ENCODE measurements at places on chromosomes 6 and 20.

DNA sequence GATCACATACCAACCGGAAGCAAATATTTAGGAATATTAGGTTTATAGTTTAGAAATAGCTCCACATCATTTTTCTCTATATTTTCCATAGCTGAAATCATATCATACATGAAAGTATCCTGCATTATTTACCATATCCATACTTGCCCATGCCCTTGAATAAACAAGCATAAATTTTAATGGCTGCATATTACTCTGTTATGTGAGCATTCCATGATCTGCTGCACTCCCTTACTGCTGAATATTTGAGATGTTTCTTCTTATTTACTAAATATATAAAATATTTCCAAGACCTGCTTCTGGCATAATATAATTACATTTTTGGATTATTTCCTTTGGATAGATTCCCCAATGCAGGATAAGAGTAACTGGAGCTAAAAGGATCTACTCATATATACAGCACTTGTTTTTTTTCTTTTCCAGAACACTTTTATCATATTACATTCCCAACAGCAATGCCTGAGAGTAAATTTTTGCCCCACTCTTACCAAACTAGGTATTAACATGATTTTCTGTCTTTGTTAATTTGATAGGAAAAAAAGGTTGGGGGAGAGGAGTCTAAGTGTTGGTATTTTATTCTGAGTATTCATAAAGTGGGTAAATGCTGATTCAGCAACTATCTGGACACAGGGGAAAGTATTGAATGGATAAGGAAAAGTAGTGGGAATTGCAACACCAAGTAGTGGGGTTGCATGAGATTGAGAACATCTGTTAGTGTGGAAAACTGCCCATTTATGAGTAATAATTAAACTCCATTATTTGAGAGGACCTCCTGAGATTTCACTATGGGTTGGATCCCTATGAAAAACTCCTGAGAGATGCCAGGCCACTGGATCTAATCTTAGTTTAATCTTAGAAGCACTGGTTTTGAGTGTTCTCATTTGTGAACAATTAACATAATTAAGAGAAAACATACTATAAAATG lies 76.0 kb downstream of the MAN1A1 start:
- no peak for DNase-seq

DNA sequence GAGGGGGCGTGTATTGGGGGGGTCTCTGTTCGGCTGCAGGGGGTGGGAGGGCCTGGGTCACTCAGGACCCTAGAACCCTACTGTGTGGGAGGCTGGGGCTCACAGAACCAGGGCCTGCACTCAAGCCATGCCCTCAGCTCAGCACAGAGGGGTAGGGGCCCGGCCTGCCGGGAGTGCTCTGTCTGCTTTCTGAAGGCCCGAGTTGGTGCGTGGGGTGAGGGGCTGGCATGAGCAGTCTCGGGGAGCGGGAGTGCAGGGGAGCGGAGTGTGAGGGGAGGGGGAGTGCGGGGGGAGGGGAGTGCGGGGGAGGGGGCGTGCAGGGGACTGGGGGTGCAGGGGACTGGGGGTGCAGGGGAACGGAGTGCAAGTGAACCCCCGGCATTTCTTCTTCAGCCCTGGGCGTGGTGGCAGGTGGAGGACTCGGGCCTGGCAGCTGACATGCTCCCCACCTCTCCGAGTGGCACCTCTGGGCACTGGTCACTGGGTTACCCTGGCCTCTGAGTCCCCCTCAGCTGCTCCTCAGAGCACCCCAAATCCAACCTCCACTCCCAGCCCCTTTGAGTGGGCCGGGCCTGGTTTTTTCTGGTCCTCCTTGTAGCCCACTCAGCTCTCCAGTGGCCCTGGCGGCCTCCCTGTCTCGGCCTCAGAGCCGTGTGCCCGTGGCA lies 1.0 kb downstream of the COL20A1 start:
- no peak for DNase-seq

DNA sequence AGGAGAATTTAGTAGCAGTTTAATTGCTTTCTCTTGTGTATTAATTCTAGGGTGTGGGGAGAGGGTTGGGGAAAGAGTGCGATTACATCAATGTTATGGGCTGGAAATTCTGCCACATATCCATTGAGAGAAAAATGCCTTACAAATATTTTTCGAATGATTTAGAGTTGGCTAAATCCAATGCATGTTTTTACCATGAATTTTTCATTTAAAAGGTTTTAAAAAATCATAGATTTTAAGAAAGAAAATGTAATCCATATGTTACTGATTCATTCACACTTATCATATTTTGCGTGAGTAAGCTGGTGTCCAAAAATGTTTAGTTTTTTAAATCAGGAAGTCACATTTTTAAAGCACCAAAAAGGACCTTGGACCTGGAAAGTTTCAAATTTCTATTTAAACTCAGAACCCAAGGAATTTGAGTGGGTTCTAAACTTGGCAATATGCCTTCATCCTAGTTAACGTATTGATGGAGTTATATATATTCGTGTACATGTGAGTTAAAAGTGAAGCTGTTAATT lies 627.4 kb upstream of the CITED2 start:
- DNase-seq, result no peak

DNA sequence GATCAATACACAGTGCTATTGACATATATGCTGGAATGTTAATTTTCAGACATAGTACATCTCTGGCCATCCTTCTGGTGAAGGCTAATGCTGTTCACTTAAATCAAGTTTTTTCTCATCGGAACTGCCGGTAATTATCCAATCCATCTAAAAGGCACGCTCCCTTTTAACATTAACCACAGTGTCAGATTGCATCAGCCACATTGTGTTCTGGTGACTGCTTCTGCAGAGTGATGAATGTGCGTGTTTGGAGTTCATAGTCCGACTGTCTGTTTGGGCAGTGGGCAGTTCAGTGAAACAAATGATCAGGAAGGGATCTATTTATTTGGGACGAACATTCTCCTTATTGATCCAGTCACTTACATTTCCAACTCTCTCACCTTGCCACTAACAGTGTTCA lies 49.5 kb downstream of the SOBP start:
- no peak for DNase-seq

Data from thoracic aorta (tissue), 2 donors.